ENCODE measurements at places on chromosomes 2 and 18.
A peak's percentile ranks its signal among the peaks of the same experiment; 100 is the strongest.

DNA sequence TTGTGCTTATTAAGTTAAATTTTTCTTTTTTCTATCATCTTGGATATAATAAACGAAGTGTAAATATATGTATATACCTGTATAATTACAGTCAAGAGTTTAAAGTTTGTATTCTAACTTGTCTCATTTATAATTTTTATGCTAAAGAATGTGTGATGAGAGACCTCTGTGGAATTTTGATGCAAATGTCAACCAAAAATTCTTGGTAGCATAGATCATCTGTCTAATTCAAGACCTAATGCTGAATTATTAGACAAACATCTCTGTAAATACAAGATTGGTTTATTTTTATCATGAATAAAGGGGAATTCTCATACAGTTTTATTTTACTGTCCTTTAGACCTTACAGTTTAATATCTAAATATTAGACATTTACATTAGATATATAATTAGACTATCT, 149.2 kb upstream of the VWC2L start:
- DNase-seq, result peak; percentile 30

DNA sequence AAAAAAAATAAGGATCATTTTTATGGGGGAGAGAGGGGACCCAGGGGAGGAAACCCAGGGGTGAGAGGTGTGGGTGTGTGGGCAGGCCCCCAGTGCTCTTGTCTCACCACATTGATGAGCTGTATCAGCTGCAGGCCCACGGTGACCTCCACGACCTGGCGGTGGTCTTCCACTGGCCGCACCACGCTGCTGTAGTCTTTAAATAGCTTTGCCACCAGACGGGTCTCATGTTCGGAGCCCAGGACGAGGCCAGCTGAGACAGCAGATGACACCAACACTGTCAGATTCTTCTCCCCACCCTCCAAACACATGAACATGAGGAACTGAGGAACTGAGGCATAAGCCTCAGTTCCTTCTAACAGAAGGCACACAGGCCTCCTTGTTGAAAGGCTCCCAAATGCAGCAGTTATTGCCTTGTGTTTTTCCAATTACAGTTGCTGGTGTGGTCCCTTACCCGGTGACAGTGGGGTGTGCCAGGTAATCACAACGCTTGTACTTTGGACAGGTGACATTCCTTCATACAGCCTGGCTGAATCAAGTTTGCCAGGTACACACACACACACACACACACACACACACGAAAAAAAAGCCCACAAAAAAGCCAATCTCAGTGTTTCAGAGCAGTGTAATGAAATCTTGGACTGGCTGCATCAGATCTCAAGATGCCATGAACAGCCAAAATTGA, 4.7 kb downstream of the CHRNA1 start:
- no peak for DNase-seq

- DNase-seq, result no peak
These were observed 91.3 kb downstream of the ZBTB7C start for GRCh38 chr18:48317781-48318381.

DNA sequence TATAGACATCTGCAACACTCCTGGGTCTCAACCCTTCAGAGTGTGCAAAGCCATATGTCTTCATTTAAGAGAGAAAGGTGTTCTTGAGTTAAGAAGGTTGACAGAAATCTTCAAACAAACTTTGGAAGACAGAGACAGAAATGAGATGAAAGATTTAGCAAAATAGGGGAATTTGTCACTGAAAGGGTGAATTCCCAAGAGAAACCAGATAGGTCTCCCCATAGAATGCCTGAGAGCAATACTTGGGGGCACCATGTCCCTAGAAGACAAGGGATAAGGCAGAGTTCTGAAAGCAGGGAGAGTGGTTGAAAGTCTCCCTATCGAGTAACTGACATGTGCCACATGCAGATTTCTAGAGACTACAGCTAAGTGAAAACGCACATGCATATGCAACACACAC, 50.0 kb downstream of the AP1S3 start:
- DNase-seq, result no peak

DNA sequence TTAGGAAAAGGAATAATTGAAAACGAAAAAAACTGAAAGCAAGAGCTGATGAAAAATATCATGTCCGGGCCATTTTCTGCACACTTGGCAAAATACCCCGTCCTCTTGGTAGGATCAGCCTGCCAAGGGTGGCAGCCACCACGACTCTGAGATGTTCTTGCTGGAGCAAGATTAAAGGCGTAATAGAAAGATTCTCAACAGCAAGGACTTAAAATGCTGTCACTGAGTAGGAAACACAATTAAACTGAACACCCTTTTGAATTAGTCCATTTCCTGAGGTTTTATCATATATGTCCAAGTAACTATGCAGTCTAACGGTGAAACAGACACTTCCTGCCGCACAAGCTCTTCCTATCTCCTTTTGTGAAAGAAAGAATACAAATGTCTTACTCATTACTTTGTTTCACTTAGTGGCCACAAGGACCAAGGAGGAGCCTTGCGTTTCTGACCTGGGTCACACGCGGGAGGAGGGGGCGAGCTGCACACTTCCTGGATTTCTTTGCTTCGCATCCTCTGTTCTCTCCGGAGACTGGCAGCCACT, 222.7 kb downstream of the PIEZO2 start:
- peak; percentile 36 for DNase-seq

GRCh38 chr2:62292190-62292589, 96.3 kb downstream of the B3GNT2 start:
- DNase-seq, result peak; percentile 89

GRCh38 chr2:84395820-84396219, 63.3 kb downstream of the SUCLG1 start:
- DNase-seq, result no peak

- no peak for DNase-seq
These were observed 1336.7 kb downstream of the DPP10 start for GRCh38 chr2:115779085-115779632.

DNA sequence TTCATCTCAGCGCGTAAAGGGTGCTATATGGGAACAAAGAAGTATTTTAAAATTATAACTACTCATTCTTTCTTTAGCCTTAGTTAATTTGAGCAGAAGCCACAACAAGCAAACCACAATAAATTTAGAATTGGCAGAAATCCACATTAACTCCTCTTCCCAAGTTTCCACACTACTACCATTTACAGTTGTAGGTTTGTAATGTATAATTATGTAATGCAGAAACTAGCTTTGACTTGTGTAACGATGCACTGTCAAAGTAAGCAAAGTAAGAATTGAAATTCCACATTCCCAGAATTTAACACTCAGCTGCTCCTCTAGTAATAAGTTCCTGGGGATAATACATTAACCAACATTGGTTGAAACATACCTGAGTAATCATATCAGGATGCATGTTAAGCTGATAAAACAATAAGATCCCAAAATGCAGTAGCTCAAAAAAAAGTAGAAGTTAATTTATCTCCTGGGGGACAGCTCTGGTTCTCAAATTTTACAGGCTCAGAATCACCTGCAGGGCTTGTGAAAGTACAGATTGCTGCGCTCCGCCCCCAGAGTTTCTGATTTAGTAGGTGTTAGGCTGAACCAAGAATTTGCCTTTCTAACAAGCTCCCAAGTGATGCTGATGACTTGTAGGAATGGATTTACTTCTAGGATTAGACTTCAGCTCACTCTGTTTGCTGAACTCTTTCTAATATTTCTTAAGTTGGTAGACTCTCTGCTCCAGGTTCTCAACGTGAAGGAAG, 9.9 kb downstream of the GRP start:
- no peak for DNase-seq

- no peak for DNase-seq
These were observed 29.2 kb downstream of the AKAIN1 start for GRCh38 chr18:5167831-5168230.

GRCh38 chr2:33104052-33104623, 157.4 kb downstream of the LTBP1 start:
- no peak for DNase-seq

- DNase-seq, result no peak
These were observed 24.1 kb downstream of the EIF2AK3 start for GRCh38 chr2:88603146-88603545.

- no peak for DNase-seq
These were observed 44.9 kb downstream of the PARD6G start for GRCh38 chr18:80202264-80202998.

All from kidney glomerular epithelial cell (primary cell).